Tongue (tissue), 3 donors: ENCODE measurements at places on chromosomes 3 and 15.

GRCh38 chr3:70963431-70964275 lies 619.9 kb downstream of the FOXP1 start:
- DNase-seq = no peak

DNA sequence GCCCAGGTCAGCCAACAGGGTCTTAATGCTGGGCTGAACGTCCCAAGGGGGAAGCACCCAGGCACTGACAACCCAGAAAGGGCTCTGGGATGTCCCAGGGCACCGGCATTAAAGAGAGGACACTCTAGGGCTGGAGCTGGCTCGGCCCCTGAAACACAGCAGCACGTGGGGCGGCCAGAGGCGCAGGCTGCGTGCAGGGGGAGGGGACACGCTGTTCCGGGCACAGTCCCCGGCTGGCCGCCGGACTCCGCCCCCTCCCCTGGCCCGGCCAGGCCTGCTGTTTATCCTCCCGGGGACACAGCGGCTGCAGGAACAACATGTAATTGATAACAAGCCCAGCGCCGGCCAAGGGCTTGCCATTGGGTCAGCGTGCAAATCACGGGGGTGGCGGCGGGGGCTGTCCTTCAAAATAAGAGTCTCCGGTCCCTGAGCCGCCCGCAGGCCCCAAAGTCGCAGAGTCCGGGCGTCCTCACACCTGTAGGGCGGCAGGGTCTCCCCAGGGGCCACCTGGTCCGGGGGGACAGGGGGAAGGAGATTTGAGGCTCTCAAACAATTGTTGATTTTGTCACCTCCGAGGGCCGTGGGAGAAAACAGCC lies 1.3 kb downstream of the KLF15 start:
- peak; percentile 90 for DNase-seq

- peak; percentile 54 for DNase-seq
These were observed 271.9 kb upstream of the GADL1 start for GRCh38 chr3:31166249-31166885.

DNA sequence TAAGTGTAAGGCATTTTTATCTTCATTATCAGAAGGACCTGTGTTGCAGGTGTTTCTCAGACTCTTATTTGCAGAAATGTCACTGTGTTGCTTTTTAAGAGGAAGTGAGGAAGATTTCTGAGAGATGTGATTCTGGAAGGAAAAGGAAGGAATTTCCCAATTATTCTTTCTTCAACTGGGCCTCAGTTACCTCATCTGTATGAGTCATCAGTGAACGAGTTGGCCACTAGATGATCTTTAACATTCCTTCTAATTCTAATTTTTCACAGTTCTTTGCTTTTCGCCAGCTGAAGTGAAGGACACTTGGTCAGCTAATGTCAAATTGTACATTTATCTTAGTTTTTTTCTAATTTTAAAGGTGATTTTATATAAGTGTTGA lies 28.9 kb downstream of the CLEC3B start:
- DNase-seq = peak; percentile 13

- no peak for DNase-seq
These were observed 186.2 kb downstream of the GOLGA6L6 start for GRCh38 chr15:20355256-20355868.

DNA sequence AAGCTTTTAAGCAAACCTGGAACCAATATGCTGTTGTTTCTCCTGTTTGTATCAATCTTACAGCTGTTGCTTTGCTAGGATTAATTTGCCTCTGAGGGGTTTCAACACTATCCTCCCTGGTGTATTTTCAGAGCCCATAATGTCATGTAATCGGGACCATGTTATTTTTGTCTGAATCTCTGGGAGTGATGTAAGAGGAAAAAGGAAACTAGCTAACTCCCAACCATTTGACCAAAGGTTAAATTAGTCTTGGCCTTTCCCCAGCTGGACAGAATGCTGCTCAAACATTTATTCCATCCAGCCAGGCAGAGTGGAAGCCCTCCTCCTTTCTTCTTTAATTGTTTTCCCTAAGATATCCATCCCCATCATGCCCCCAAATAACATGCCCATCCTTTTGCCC lies 142.2 kb downstream of the ALDH1A2 start:
- peak; percentile 76 for DNase-seq

DNA sequence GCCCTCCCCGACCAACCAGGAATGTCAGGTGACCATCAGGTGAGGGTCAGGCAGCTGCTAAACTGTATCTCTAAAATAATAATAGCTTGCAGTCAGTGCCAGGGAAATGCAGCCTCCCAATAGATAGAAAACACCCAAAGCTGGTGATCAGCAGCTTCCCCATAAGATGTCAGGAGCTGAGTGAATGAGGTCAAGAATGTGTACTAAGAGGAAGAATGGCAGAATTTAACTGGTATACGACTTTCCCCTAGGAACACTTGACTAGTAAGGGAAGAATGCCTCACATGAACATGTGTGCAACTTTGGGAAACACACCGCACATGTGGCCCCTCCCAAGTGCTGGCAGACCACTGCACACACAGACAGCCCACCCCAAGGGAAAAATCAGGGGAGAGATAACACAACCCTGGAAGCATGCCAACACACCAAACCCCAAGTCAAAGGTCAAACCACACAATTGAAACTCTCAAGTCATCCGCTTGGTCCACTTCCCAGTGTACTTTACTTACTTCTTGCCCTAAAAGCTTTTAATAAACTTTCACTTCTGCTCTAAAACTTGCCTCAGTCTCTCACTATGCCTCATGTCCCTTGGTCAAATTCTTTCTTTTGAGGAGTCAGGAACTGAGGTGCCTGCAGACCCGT lies 806.5 kb downstream of the OTOL1 start:
- DNase-seq = no peak

DNA sequence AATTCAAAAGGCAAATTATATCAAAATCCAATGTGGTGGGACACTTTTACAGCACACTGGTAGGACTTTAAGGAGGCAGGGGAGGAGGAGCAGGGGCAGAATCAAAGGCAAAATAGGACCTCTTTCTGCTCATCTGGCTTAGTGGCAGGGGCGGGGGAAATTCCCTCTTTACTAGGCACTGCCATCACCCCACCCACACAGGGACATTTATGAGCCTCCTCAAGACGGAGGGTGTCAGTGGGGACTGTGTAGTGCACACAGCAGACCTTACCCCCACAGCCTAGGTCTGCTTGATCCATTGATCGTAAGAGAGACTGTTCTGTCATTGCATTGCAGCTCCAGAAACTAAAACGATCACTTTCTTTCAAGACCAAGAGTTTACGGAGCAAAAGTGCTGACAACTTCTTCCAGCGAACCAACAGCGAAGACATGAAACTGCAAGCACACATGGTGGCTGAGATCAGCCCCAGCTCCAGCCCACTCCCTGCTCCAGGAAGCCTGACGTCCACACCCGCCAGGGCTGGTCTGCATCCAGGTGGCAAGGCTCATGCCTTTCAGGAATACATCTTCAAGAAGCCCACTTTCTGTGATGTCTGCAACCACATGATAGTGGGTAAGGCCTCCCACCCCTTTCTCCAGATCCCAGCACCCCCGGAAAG lies 62.9 kb downstream of the STAC start:
- no peak for DNase-seq

DNA sequence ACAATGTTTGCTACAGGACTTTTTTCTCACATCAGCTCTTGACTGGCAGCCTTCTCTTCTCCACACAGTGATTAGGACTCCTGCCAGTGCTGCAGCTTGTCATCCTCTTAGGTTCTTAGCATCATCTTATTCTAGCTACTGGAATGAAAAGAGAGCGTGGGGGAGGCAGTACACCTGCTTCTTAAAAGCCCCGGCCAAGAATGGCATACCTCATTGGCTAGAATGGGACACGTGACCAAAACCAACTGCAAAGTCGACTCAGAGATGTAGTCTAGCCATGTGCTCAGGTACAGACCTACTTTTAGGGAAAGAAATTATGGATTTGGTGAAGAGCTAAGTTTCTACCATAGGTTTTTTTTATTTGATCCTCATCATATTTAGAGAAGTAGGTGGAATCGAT lies 44.1 kb downstream of the RARB start:
- DNase-seq = no peak

- DNase-seq = peak; percentile 14
These were observed 228.1 kb upstream of the FEZF2 start for GRCh38 chr3:62601238-62602070.

GRCh38 chr15:43955140-43955539 lies 128.3 kb downstream of the WDR76 start:
- peak; percentile 12 for DNase-seq

- no peak for DNase-seq
These were observed 2.7 kb downstream of the MYO5C start for GRCh38 chr15:52292780-52293392.
